Activated CD4-positive, alpha-beta memory T cell treated with anti-CD3 and anti-CD28 coated beads, Interleukin-2, amount 10 ng/mL, durations not matched to agents 7 days and 5 days (primary cell): ENCODE measurements at places on chromosomes 12 and 14.
A peak's percentile ranks its signal among the peaks of the same experiment; 100 is the strongest.

GRCh38 chr12:55385891-55386290 lies 14.4 kb upstream of the OR6C65 start:
- no peak for DNase-seq
- no peaks in the 10 kb centered on the region for H3K4me1 ChIP-seq
- H3K36me3 ChIP-seq, result no peaks in the 10 kb centered on the region
- H3K4me3 ChIP-seq, result no peak overlapping the region
- no peak overlapping the region for H3K27ac ChIP-seq

GRCh38 chr12:92987846-92988621 lies 58.9 kb upstream of the EEA1 start:
- H3K27ac ChIP-seq, result peak overlapping the region; percentile 4
- H3K36me3 ChIP-seq, result no peaks in the 10 kb centered on the region
- peaks cover 8% of the 10 kb centered on the region for H3K27me3 ChIP-seq
- peak; percentile 26 for DNase-seq

- peaks cover 10% of the 10 kb centered on the region for H3K4me1 ChIP-seq
- H3K27ac ChIP-seq, result no peak overlapping the region
- no peak for DNase-seq
- H3K4me3 ChIP-seq, result no peak overlapping the region
Observed at GRCh38 chr14:104134061-104134965, 4.1 kb upstream of the KIF26A start.

DNA sequence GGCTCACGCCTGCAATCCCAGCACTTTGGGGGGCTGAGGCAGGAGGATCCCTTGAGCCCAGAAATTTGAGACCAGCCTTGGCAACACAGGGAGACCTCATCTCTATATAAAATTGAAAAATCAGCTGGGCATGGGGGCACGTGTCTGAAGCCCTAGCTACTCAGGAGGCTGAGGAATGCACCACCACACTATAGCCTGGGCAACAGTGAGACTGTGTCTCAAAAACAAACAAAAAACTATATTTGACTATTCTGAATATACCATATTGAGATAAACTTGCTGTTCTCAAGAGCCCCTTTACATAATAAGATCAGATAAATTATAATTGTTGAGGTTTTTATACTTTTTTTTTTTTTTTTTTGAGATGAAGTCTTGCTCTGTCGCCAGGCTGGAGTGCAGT lies 44.9 kb upstream of the SRP54 start:
- H3K27me3 ChIP-seq, result no peaks in the 10 kb centered on the region
- peaks cover 10% of the 10 kb centered on the region for H3K4me1 ChIP-seq
- H3K4me3 ChIP-seq, result no peak overlapping the region
- H3K36me3 ChIP-seq, result peaks cover 11% of the 10 kb centered on the region

DNA sequence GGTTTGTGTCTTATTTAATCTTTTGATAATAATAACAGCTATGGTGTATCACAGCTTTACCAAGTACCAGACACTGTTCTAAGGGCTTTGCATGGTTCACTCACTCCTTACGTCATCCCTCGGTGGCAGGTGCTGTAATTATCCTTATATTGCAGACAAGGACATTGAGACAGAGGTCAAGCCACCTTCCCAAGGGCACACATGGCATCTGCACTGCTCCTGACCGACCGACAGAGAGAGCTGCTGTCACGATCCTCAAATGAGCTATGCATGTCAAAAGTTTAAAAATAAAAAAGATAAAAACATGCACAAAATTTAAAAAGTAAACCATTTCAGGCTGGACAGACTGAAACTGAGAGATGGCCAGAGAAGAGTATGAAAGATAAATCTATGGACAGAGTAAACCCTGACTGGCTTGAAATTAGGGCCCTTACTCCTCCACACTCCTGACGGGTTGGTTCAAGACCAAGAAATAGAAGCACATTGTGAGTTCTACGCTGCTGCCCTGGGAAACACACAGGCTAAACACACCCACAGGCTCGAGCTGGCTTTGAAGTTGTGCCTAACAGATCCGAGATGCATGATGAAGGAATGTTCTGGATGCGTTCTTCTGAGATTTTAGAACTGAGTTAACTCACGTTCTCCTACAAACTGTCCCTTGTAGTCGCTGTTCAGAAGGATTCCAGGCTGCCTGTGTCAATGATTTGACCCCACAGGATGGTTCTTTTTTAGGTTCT lies 268.7 kb downstream of the ZFP36L1 start:
- H3K36me3 ChIP-seq, result no peaks in the 10 kb centered on the region
- DNase-seq, result no peak
- peaks cover 2% of the 10 kb centered on the region for H3K27me3 ChIP-seq
- H3K4me3 ChIP-seq, result no peak overlapping the region

DNA sequence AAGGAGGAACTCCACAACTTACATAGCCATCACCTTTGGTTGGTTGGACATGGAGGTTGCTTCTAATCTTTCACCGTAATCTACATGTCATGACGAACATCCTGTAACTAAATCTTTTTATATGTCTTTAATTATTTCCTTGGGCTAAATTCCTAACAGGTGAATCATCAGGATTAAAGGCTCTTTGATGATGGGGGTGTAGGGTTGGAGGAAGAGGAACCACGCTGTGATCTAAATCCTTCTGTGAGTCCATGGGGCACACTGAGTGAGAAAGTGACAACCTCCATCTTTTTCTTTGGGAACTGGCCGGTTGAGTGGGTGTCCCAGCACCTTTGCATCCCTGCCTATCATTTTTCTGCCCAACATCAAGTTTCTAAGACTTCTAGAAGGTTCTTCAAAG lies 31.1 kb upstream of the MAP1LC3B2 start:
- peaks cover 7% of the 10 kb centered on the region for H3K4me1 ChIP-seq
- H3K27ac ChIP-seq, result no peak overlapping the region
- no peak for DNase-seq
- H3K4me3 ChIP-seq, result no peak overlapping the region

DNA sequence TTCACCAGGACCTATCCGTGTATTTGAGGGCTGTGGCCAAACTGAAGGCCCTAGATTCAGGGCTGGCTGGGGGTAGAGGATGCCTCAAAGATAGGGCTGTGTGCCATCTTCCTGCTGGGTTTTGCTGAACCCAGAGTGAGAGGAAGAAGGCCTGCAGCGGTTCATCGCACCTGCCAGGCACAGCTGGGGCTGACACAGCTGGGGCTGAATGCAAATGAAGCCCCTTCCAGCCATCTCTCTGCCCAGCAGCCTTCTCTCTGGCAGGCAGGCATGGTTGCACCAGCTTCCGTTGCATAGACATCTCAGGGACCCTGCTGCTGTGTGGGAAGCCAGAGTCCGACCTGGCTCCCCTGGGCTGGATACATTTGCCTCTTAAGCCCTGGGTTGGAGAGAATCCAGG lies 152.4 kb downstream of the TSPAN9 start:
- H3K27me3 ChIP-seq, result peaks cover 8% of the 10 kb centered on the region
- no peak overlapping the region for H3K27ac ChIP-seq
- H3K36me3 ChIP-seq, result no peaks in the 10 kb centered on the region
- no peak for DNase-seq
- no peak overlapping the region for H3K4me3 ChIP-seq
